Stimulated activated CD4-positive, alpha-beta T cell treated with anti-CD3 and anti-CD28 coated beads, Interleukin-15, amount 100 ng/mL, for 1 hour (primary cell): ENCODE measurements at places on chromosomes 6 and 20.

GRCh38 chr6:146337376-146337775 is 206.3 kb upstream of the RAB32 start:
- DNase-seq: no peak

DNA sequence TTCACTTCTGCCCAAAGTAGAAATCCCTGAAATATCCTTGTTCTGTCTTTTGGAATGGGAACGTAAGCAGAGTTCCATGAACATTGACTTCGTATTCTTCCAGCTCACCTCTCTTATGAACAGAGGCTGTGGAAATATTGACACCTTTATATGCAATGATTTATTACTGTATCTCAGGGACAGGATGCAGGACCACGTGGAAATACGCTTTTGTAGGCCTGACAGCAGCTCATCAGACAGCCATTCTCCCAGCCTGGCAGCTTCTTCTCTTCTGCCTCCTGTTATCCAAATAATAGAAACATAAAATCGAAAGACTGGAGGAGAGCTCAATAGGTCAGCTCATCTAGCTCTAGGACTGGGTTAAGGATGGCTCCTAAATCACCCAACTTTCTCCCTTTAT is 106.2 kb upstream of the DTNBP1 start:
- no peak for DNase-seq

DNA sequence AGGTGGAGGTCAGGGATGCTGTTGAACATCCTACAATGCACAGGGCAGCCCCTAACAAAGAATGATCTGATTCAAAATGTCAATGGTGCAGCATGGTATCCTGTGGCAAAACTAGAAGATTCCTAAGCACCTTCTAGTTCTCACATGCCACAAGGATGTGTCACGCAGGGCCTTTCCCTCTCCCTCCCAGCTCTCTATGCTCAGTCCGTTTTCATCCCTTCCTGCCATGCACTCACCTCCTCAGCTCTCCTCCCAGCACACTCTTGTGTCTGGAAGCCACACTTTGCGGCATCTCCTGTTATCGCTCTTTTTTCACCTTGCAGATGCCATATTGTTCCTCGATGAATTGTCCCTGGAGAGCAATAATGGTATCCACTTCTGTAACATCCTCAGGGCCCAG is 263.4 kb downstream of the CDC5L start:
- DNase-seq: no peak

- DNase-seq: no peak
Observed at GRCh38 chr20:62058941-62059340, 6.7 kb downstream of the TAF4 start.

DNA sequence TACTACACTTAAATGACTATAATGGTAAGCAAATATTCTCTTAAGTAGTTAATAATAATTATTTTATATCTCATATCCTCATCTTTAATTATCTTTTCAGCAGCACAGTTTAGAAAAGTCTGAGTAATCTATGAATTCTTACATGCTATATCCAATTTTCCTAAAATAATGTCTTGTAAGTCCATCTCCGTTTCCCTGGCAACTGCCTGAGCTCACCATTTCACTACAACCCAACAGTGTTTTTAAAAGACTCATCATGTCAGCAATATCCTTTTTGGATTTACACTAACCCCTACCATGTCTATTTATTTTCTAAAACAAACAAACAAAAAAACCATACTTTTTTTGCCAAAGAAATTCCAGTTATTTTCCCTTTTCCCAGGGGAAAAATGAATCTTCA is 859.6 kb downstream of the EYS start:
- no peak for DNase-seq

DNA sequence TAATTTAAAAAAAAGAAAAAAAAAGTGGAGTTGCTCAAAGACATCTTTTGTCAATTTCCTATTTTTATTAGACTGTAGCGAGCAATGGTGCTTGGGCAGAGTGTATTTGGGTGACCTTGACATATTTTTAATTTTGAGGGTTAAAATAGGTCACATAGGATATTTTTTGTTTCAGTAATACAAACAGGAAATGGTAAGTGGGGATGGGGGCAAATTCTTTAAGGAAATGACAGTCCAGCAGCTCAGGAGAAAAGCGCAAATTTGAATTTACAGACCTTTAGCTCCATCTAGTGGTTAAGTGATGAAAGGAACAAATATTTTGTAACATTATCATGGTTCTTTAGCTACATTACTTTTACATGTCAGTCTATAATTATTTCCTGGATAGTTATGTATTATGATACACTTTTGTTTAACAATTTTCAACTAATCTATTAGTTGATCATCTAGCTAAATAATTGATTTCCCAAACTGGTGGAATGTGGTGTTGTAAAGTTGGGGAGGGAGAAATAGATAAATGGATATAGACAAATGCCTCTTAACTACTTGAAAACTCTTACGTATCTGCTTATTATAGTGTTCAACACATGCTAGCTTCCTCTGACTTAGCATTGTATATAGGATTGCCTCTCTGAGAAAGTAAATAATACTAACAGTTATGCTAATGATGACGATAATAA is 10.0 kb downstream of the CITED2 start:
- DNase-seq: no peak

- no peak for DNase-seq
Observed at GRCh38 chr6:119129968-119130484, 51.6 kb upstream of the FAM184A start.

DNA sequence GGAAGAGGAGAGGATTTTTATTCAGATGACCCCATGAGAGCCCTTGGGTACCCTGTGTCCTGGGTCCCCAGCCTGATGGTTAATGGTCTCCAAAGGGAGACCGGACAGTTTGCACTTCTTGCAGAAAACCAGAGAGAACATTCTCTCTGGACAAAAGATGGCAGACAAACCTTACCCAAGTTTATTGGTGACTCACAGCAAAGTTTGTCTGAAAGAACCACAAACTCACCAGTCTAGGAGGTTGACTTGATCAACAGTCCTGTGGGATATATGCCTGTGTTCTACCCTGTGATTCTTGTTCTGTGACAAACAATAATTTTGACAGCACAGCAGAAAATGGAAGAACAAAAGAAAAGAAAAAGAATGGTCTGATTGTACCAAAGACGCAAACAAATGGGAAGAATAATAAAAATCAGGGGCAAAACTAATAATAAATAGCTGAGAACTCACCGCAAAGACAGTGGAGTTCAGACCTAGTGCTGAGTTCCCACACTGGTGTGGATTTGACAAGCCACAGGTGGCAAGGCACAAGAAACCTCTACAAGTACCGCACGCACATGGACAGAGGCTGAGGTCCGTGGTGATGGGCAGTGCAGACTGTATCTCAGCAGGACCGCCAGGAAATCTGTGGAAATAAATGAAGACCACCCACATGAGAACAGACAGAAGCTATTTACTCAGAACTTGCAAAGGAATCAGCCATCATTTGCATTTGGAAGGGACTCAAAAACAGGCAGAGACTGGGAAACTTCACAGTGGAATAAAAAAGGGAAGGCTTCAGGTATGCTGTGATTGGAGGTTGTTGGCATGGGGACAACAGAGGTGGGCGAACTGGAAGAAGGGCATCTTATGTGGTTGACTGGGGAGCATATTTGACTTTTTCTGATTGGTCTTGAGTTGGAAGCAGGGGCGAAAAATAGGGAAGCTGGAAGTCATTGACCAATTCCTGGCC is 246.3 kb upstream of the RNF24 start:
- DNase-seq: no peak
